ENCODE measurements at places on chromosomes 4 and X.

DNA sequence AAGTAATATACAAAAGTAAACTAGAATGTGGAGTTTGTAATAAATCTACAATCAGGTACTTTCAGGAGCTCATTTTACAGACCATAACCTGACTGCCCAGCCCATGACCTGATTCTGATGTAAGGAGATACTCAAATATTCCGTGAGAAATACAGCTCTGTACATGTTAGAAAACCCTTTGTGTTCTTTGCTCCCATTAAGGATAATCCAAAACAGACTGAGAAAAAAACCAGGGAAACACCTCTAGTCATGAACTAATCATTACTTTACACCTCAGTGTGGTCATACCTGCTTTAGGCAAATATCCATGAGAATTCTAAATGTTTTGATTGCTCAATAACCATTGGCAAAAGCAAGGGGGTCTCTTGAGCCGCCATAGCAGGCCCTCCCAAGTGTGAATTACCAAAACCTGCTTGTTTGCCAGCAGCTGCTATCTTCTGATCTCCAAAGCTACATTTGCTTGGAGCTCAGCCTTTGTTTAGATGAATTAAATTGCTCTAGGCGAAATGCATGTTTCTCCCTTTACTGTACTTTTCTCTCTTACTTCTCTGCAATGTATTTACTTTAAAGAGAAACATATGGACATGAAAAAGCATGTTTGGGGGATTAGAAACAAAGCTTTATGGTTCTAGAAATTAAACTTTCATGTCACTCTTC is 79.1 kb downstream of the ANKRD50 start:
- DNase-seq: no peak

- no peak for DNase-seq
Observed at GRCh38 chr4:52572936-52573485, 86.1 kb downstream of the USP46 start.

DNA sequence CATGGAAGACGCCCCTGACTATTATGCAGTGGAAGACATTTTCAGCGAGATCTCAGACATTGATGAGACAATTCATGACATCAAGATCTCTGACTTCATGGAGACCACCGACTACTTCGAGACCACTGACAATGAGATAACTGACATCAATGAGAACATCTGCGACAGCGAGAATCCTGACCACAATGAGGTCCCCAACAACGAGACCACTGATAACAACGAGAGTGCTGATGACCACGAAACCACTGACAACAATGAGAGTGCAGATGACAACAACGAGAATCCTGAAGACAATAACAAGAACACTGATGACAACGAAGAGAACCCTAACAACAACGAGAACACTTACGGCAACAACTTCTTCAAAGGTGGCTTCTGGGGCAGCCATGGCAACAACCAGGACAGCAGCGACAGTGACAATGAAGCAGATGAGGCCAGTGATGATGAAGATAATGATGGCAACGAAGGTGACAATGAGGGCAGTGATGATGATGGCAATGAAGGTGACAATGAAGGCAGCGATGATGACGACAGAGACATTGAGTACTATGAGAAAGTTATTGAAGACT is 3.6 kb downstream of the TSPYL2 start:
- DNase-seq: no peak

DNA sequence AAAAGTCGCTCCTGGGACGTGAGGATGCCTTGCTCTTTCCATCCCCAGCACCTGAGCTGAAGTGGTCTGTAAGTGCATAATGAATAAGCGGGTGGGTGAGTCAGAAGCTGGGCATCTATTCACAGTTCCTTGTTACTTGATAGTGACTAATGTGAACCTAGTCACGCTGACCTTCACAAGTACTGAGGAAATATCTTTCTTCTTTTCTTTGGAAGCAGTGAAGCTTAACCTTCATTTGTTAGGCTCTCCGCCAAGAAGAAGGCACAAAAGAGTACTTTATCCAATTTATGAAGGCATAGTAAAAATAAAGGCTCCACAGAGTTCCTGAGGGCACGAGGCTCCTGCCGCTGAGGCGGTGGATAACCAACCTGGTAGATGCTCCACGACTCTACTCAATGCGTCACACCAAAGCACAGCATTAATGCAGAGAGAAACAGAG is 475.7 kb upstream of the SLIT2 start:
- no peak for DNase-seq

GRCh38 chr4:2662598-2662997 is 93.5 kb downstream of the TNIP2 start:
- no peak for DNase-seq

DNA sequence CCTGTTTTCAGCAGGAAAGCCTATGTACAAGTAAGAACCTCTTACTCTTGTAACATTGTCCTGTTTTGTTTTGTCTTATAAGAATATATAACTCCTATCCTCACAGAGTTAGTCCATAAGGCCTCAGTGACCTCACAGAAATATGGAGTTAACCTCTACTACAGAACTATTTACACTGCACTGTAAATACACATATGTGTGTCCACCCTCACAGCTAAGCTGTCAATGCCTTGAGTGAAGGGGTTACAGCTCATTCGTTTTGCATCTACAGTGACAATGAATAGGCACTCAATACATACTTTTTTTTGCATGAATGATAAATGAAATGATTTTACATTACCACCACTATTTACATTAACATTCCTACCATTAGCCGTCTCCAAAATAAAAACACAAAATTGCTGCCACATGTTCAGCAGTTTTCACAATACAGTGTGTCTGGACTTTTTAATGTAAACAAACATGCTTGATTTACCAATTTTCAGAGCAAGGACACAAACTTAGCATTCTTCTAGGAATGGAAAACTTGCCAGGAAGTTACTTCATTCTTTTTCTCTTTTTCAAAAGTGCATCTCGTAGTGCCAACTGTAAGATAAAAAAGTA is 9.5 kb upstream of the NAAA start:
- DNase-seq: no peak

DNA sequence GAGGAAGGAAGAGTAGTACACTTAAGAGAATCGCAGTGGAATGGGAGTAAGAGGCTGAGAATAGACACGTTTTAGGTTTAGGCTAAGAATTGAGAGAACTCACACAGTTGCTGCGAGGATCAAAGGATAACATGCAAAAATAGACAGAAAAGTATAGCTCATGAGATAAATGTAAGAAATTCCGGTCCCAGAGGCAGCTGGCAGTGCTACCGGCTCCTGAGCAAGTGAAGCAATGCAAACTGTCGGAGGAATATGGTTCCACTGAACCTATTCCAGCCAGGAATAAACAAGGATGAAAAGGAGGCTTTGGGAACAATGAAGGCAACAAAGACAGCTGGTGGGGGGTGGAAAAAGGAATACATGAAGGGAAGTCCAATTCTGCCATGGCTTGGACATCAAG is 191.8 kb downstream of the QDPR start:
- DNase-seq: no peak

DNA sequence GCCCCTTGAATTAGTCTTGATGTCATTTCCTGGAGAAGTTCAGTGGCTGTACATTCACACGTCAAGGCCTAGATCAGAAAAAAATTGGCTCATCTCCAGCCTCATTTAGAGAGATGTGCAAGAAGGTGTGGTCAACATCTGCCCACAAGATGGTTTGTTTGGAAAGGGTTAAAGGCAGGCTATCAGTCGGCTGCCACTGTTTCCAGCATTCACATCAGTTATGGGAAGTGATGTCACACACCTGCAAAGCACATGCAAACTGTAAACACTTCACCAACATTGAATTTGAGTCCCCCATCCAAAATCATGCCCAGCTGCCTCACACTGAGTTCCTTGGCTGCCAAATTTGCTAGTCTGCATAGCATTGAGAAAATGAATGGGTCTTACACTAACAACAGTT is 498.3 kb upstream of the INTU start:
- no peak for DNase-seq

DNA sequence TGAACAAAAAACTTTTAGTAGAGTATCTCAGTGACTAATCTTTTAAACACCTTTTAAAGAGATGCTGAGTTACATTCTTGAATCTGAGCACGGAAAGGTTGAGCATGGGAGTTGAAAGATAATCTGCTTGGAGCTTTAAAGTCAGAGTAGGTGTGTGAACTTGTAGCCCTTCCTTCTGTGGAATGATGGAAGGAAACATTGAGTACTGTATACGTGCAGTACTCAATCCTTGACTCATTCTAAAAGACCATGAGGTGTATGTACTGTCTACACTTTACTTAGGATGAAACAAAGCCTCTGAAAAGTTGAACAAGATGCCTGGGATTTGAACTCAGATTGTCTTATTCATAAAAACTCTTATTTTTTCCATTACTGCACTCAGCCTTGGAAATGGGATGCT is 3.4 kb downstream of the ENOPH1 start:
- DNase-seq: no peak

GRCh38 chrX:22037911-22038537 is 5.9 kb downstream of the PHEX start:
- DNase-seq: no peak

- DNase-seq: no peak
Observed at GRCh38 chr4:5127556-5127955, 76.3 kb downstream of the STK32B start.

GRCh38 chr4:114078636-114079035 is 99.2 kb upstream of the ARSJ start:
- DNase-seq: no peak

GRCh38 chr4:7003879-7004240 is 39.3 kb upstream of the TADA2B start:
- no peak for DNase-seq

- DNase-seq: no peak
Observed at GRCh38 chr4:124053872-124054538, 657.4 kb downstream of the SPRY1 start.

GRCh38 chr4:77471821-77472495 is 133.7 kb upstream of the CXCL13 start:
- DNase-seq: no peak

DNA sequence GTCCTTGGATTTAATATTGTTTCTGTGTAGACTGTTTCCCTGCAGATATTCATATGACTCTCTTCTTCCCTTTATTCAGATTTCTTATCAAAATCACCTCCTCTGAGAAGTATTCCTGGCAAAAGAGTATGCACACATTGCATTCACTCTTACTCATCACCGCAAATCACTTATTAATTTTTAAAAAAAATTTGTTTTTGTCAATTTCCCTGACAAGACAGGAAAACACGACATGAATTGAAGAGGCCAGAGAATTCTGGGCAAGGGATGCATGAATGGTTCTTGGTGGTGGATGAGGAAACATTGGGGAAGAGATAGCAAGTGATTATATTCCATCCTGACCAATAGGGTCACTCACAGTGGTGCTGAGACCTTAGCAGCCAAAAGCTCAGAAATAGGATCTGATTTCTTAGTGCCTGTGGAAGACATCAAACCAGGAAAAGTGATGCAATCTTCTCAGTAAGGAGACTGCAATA is 522.5 kb upstream of the AGA start:
- no peak for DNase-seq

GRCh38 chrX:85504381-85504780 is 124.9 kb upstream of the POF1B start:
- no peak for DNase-seq

DNA sequence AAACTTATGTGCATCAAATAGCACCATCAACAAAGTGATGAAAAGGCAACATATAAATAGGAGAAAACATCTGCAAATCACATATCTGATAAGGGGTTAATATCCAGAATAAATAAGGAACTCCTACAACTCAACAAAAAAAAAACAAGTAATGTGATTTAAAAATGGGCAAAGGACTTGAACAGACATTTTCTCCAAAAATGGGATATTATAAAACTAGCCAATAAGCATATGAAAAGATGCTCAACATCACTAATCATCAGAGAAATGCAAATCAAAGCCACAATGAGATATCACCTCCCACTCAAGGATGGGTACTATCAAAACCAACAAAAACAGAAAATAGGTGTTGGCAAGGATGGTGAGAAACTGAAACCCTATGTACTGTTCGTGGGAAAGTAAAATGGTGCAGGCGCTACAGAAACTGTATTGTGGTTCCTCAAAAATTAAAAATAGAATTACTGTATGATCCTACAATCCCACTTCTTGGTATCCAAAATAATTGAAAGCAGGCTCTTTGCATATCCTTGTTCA is 2.4 kb downstream of the DNAJB14 start:
- DNase-seq: no peak

- DNase-seq: no peak
Observed at GRCh38 chrX:37872303-37872655, 24.9 kb upstream of the DYNLT3 start.

DNA sequence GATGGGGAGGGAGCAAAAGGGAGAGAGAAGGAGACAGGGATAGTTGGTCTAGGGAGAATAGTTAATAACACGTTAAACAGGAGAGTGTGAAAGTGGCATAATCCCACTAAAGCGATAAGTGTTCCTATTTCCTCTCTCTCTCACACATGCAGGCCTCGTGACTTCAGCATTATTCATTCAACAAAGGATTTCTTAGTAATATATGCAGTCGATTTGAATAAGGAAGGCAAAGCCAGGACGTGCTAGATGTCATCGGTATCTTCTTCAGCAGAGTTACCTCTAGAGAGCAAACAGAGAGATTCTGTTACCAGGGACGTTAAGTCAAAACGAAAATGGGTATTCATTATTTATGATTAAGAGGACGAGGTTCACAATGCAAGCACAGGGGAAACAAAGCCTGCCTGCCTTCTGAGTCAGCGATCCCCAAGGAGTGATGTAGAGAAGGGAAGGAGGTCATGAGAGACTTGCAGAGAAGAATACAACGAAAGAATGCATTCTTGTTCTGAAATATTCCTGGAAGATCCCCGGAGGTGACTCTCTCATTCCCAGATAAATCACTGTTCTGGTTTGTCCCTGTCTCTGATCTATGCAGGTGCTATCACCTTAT is 1048.4 kb downstream of the NLGN4X start:
- DNase-seq: no peak

DNA sequence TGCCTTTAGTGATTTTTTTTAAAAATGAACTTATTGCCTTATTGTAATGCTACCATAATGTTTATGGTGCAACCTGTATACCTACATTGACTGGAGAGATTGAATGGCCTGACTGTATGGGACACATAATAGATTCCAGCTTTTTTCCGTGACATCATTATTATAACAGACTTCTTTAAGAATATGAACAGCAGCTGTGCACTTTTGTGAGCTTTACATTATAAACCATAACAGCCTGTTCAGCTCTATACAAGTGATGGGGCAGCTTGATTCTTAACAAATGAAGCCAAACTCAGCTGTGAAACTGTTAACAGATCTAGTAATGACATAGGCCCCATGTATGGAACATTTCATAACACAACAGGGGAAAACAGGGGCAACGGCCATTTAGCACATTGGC is 187.0 kb downstream of the BMPR1B start:
- no peak for DNase-seq

DNA sequence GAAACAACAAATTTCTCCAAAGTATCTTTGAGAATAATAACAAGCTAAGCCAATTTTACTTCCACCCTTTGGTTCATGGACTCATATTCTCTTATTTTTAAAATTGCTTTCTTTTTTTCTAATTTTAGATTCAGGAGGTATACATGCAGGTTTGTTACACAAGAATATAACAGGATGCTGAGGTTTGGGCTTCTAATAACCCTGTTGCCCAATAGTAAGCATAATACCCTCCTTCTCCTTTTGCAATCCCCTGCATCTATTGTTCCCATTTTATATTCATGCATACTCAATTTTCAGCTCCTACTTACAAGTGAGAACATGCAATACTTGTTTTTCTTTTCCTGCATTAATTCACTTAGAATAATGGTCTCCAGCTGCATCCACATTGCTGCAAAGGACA is 202.3 kb upstream of the FSTL5 start:
- no peak for DNase-seq
